ENCODE measurements at places on chromosomes 4 and X.

GRCh38 chr4:41400296-41400695 is 137.7 kb upstream of the LIMCH1 start:
- no peak for DNase-seq

DNA sequence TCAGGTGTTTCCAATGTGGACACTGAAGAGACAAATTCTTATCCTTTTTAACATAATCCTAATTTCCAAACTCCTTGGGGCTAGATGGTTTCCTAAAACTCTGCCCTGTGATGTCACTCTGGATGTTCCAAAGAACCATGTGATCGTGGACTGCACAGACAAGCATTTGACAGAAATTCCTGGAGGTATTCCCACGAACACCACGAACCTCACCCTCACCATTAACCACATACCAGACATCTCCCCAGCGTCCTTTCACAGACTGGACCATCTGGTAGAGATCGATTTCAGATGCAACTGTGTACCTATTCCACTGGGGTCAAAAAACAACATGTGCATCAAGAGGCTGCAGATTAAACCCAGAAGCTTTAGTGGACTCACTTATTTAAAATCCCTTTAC is 18.6 kb downstream of the TLR7 start:
- no peak for DNase-seq

DNA sequence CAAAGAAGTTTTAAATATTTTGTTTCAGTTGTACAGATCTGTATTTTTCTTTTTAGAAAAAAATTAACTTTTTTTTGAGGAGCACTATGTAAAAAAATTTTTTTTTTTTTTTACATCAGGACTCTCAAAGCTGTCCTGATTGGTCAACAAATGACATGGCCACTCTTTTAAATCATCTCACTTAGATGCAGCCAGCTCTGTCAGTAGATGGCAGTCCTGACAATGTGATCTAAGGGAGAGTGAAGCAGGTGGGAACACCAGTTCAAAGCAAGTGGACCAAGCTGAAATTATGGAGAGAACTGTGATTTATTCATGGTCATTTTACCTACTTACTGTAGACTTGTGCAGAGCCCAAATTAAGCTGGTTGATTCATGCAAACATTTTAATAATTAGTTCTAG is 174.7 kb upstream of the GPRIN3 start:
- no peak for DNase-seq

- no peak for DNase-seq
Observed at GRCh38 chr4:145870155-145871020, 68.2 kb downstream of the ZNF827 start.

DNA sequence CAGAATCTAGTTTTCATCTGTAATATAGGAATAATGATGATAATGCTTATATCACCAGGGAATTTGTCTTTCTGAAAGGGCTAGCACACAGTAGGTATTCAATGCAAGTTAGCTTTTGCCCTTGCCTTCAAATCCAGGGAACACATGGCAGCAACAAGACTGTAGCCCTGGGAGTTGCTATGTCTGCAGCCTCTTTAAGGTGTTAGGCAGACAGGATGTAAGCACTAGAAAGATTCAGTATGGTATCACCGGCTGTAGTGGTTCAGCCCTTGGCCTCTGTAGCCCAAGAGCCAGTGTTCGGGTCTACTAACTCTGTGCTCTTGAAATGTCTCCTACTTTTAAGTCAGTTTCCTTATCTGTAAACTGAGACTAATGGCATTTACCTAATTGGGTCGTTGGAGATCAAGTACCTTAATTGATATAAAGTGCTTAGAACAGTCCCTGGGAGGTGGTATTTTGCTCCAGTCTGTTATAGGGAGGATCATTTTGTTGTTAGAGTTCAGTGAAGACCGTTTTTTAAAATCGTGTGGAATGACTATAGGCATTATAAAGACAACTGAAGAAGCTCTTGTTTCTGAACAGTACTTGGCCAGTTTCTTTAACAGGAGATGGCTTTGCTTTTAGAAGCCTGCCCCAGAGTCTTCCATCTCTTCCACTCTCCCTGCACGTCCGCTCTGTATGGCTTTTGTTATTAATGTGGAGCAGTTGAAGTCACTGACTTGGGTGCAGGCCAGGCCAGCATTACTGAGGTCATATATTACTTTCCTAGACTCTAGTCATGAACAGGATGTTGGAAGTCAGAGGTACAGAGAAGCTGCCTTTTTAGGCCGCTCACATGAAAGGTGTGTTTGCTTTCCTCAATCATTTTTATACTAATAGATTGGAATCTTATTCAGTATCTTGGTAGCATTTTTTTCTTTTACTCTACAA is 44.8 kb downstream of the GAB1 start:
- no peak for DNase-seq

DNA sequence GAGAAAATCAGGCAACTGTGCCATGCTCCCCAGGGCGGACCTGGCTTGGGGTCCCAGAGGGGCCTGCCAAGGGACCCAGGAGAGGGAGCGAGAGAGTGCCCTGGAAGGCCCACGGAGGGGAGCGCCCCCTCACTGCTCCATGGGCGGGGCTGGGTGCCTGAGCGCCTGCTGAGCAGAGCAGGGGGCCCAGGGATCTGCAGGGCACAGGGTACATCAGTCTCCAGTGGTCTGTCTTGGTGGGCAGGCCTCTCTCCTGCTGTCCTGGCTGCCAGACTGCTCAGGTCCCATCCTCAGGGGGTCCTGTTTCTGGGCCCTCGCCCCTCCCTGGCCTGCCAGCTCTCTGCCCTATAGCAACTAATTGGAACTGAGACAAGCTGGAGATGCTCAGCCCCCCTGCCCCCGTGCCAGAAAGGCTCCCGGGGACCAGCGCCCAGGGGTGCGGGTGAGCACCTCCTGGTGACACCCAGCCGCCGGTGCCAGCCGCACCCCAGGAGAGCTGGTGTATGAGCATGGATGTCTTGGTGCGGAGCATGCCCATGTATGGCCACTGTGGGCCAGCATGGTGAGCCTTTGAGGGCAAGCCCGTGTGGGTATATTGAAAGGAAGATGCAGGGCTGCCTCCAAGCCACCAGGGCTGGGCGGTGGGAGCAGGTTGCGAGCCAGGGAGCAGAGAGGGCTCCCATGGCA is 1.3 kb downstream of the BGN start:
- DNase-seq = no peak

DNA sequence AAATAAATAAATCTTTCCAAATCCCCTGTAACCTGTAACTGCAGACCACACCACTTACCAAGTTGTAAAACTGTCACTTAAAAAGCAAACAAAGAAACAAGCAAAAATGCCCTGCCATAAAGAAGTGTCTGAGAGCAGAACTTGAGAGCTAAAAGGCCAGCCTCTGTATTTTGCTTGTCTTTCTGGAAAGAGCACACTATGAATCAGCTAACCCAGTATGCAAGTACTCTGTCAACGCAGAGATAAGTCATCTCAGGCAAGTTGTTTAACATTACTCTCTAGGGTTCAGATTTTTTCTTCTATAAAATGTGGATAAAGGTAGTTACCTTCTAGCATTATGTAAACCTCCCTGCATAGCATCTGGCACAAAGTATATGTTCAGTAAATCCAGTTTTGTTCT is 134.8 kb downstream of the HS3ST1 start:
- DNase-seq = no peak

GRCh38 chrX:30627818-30628652 is 25.2 kb upstream of the GK start:
- DNase-seq = no peak

- DNase-seq = no peak
Observed at GRCh38 chr4:24405341-24405740, 179.0 kb downstream of the DHX15 start.
